ENCODE measurements at places on chromosomes 11 and 22. TPM values are rescaled to one million over a fixed set of nuclear protein-coding genes. Genes with fewer than 3 reads are reported as not detected.

DNA sequence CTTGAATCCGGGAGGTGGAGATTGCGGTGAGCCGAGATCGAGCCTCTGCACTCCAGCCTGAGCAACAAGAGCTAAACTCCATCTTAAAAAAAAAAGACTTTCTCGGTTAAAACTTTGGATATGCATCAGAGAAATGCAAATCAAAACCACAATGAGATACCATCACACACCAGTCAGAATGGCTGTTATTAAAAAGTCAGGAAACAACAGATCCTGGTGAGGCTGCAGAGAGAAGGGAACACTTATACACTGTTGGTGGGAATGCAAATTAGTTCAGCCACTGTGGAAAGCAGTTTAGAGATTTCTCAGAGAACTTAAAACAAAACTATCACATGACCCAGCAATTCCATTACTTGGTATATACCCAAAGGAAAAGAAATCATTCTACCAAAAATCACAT lies 619.4 kb upstream of the KIRREL3 start:
- no peak for DNase-seq

The SEPTIN5 gene
- total RNA-seq: 22.5 TPM

DNA sequence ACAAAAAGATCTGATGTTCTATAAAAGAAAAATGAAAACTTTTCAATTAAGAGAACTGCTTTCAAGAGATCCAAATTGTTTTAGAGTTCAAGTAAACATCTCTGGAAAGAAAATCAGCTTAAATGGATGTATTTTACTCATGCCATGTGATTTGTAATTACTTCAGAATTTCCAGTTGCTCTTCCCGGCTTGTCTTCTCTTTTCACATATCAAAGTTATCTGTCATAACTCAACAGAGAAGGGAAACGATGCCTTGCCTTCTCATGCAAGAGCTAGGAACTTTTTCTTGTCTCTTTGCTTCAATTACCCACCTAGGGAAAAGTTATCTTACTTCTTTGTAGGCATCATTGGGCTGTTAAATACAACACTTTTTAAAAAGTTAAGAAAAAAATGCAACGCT lies 255.2 kb upstream of the POU2AF2 start:
- no peak for DNase-seq

The SPA17 gene
- 2.5 TPM for total RNA-seq

DNA sequence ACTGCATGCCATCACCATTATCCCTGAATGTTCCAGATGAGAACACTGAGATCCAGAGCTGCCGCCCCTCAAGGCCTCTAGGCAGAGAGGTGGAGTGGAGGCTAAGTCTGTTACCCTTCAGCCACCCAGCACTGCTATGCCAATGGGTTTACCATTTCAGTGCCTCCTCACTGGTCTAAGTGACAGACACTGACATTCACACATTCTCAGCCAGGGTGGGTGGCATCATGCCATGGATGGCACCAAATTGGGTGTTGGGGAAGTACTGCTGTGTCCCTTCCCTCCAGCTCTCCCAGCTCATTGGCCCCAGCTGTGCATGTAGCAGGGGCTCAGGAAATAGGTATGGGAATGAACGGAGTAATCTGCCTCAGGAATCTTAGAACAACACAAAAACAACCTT lies 96.8 kb upstream of the PLET1 start:
- no peak for DNase-seq

GRCh38 chr22:29225422-29226090 lies 19.9 kb downstream of the EMID1 start:
- DNase-seq: peak; percentile 79

All from sciatic nerve (tissue), 2 donors.